ENCODE measurements at places on chromosomes 2 and 18.

DNA sequence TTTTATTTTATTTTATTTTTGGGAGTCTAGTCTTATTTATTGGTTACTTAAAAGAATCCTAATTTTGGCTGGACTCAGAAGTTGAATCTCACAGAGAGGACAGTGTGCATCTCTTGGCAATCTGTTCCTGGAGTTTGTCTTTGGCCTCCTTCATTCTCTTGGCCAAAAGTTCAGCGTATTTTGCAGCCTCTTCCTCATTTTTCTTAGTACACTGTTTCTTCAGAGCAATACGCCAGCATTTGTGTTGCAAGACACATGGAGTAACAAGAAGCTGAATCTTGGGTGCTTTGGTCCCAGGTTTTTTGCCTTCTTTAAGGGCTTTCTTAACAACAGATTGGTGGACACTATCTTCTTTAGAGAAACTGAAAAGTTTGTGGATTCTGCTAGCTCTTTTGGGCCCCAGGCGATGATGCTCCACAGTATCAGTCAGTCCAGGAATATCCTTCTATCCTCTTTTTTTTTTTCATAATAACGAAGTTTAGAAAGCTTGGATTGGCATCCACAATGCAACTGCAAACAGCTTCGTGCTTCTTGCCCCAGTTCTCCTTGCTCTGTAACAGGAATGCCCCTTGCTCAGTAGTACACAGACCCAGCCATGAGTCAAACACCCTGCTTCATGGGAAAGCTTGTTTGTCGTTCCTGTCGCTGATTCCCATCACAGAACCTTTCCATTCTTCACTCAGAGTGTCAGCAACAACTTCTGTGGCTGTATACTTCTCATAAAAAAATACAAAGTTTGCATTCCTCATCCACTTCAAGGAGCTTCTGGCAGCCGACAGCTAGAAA is 34.8 kb upstream of the RFX8 start:
- no peak for DNase-seq

DNA sequence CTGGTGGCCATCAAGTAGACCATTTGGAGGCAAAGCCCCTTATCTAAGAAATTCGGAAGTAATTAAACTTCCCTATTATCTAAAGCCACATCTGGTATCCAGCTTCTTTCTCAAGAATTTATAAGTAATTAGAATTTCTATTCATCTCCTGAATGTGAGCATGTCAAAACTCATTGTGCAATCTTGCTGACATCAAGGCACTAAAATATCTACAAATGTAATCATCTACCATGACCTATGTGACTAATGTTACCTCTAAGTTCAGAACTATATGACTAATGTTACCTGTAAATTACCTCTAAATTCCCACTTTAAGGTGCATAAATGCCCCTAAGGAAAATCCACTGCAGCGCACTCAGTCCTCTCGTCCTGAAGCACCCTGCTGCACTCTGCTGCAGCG is 773.0 kb downstream of the CPS1 start:
- no peak for DNase-seq

DNA sequence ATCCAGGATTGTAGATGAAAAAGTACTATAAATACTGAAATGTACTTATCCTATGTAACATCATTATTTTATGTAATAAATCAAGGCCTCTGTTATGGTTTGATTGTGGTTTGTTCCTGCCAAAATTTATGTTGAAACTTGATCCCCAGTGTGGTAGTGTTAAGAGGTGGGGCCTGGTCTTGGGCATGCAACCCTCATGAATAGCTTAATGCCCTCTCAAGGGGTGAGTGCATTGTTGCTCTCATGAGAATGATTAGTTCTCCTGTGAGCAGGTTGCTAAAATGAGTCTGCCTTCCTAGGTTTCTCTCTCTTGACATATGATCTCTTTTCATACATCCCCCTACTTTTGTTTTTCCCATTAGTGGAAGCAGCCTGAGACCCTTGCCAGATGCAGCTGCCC is 915.4 kb downstream of the TSN start:
- DNase-seq = no peak

DNA sequence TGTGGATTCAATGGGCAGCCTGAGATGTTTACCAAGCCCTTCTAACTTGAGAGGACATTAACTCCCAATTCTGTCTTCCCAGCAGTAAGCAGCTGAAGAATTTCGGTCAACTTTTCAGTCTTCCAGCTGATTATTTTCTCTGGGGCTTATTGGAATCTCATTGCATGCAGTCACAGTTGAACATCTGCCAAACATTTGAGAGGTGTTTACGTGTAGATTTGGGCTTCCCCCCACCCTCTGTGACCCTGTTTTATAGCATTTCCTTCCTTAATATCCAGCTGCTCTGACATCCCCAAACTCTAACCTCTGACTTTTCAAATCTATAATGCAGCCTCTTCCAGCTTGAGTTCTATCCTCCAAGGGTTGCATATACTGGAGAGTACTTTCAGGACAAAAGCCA is 16.5 kb upstream of the VIT start:
- no peak for DNase-seq

- no peak for DNase-seq
These were observed 269.0 kb downstream of the TFCP2L1 start for GRCh38 chr2:121015971-121016485.

- DNase-seq = no peak
These were observed 11.3 kb downstream of the HYCC2 start for GRCh38 chr2:201059961-201060755.

- no peak for DNase-seq
These were observed 198.8 kb upstream of the FOSL2 start for GRCh38 chr2:28193630-28194403.

GRCh38 chr2:186205254-186205911 is 280.7 kb upstream of the ZC3H15 start:
- no peak for DNase-seq

- DNase-seq = no peak
These were observed 67.0 kb downstream of the PMS1 start for GRCh38 chr2:189851174-189851826.

DNA sequence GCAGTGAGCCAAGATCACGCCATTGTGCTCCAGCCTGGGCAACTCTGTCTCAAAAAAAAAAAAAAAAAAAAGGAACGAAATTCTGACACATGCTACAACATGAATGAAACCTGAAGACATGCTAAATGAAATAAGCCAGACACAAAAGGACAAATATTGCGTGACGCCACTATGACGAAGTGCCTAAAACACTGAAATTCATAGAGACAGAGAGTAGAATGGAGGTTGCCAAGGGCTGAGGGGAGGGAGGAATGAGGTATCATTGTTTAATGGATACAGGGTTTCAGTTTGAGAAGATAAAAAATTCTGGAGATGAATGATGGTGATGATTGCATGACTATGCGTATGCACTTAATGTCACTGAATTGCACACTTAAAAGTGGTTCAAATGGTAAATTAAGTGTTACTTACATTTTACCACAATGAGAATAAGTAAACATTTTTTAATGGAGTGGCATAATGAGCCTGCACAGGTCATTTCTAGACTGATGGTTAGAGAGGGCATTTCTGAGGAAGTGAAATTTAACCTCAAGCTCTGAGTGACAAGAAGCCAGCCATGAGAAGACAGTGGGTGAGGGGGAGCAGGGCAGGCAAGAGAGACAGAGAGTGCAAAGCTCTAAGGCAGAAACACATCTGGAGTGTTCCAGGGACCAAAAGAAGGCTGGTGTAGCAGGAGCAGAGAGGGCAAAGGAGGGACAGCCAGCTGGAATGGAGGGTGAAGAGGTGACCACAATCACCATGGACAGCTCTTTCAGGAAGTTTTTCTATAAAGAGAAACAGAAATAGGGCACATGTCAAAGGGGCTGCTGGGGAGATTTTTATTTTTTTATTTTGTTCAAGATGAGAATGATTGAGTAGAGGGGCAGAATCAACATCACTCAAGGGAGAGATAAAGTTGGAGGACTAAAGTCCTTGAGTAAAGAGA is 20.6 kb upstream of the EXOC6B start:
- no peak for DNase-seq

- DNase-seq = no peak
These were observed 1178.2 kb upstream of the NRXN1 start for GRCh38 chr2:52210161-52210560.

GRCh38 chr2:127091148-127091547 is 15.8 kb downstream of the BIN1 start:
- DNase-seq = no peak

GRCh38 chr18:57891707-57892391 is 88.7 kb upstream of the ATP8B1 start:
- DNase-seq = no peak

DNA sequence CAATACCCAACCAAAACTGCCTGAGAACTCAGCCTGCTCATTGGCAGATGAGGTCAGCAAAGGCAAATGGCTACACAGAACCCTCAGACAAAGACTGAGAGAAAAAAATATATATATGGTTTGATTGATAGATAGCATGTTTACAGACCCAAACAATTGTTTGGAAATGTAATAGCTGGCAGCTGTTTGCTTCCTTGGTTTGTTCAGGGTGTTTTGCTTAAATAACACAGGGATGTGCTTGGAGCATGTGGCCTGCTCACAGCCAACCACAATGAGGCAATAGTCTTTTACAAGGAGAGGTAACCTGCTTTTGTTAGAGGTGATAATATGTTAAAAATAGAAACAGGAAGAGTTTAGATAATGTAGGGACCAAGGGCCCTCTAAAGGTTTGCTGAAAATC is 84.5 kb downstream of the PDK1 start:
- no peak for DNase-seq

DNA sequence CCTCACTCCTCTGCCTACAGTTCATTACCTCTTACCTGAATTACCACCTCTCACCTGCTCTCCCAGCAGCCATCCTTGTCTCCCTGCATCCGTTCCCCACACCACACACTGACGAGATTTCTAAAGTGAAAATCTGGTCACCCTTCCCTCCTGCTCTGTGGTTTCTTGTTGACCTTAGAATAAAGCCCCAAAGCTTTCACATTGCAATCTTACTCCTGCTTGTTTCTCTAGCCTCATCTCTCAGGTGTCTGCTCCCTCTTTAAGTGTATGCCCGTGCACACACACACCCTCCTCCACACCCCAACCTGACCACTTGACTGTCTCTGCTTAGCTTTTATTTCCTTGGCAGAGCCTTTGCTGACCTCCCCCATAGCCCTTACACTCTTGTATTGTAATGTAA is 122.0 kb upstream of the SKOR2 start:
- no peak for DNase-seq

DNA sequence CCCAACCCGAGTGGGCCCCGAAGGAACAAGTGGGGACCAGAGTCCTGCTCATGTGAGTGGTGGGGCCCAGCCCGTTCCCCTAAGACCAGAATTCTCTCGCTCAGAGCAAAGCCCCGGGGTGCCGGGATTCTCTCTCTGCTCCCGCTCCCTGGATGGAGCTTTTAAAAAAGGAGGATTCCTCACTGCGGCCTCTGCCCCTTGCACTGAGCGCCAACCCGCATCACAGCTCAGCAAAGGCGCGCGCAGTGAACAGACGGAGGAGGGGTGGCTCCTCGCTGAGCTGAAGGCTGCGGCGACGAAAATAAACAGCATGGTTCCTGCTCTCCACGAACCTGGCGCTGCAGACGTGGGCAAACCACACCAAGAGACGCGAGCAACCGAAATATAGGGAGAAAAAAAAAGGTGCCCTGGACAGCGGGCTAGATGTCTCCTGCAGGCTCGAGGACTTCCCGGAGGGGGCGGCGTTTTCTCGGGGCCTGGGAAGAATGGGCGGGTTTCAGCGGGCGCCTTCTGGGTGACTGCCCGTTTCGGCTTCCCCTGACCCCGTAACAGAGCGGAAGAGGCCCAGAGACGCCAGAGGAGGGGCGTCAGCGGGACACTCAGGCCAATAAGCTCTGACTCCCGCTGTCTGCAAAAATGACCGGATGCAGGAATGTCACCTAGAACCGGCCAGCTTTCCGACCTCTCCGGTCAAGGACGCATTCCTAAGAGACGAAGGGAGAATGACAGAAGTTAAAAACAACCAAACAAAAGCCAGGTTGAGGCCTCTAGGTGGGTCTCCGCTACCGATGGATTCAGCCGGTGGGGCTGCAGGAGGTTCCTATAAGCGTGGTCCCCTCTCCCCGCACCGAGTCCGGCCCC is 819 bp upstream of the KLF11 start:
- DNase-seq = no peak

GRCh38 chr2:184472481-184472880 is 125.8 kb upstream of the ZNF804A start:
- no peak for DNase-seq

DNA sequence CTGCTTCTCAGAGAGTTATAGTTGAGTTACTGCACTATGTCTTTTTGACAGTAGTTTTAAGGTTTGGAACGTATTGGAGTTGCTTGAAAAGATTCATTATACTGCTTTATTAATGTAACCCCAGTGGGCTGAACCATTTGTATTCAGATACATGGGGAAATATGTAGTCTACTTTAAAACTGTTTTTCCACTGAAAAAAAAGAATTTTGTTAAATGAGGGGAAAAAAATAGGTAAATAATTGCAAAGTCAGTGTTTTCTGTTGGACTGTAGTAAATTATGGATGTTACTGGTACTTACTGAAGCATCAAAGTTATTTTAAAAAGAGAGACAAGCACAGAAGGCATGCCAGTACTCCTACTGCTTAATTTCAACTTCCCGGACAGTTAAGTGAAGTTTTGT is 36.4 kb downstream of the ZC3H15 start:
- no peak for DNase-seq

DNA sequence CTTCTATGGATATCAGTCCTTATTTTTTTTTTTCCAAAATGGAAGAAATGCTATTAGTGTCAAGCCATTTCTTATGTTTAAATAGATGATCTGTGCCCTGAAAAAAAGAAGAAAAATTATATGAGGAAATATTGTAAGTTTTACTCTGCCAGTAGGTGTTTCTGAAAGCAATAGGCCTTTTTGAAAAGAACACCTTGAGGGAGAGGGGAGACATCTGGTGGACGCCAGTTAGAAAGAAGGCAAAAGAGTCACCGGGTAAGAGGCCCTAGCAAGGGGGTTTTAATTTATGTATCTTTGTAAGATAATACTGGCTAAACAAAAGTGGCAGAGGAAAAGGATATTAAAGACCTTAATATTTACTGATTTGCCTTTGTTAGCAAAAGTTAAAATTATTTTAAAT is 56.1 kb downstream of the DYNAP start:
- no peak for DNase-seq

DNA sequence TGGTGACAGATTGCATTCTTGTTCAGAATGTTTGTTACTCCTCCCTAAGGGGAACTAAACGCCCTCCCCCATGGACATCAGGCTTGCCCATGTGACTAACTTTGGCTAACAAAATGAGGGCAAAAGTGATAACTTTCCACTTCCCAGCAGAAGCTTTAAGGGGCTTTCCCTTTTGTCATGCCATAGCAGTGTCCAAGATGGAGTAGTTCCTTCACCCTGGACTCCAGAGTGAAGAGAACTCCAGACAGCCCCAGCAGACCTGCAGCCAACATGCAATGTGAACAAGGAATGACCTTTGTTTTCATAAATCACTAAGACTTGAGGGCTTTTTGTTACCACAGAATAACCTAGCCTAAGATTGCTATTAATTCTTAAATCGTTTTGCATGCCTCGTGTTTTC is 163.5 kb downstream of the ZEB2 start:
- no peak for DNase-seq

DNA sequence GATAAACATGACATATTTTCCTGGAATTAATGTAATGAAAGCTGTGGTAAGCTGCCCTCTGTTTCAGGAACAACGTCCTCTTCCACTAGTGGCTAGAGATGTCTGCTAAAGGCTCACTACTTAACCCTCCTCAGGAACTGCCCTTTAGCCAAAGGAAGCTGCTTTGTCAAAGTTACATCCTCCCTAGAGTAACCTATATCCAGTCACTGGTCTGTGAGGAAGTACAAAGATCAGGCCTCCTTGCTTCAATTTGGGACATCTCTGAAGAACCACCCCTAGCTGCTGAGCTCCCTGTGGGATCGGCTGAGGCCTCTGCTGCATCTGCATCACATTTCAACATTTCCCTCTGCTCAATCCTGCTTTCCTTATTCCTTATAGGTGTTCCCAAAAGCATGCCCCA is 107.8 kb downstream of the PRELID3A start:
- no peak for DNase-seq

Measured in GM10248 (cell line).